Activated CD4-positive, alpha-beta T cell treated with anti-CD3 and anti-CD28 coated beads for 36 hours (primary cell): ENCODE measurements at places on chromosomes 6 and 20. TPM values are rescaled to one million over a fixed set of nuclear protein-coding genes. Genes with fewer than 3 reads are reported as not detected.

Gene RNF182
- not detected for total RNA-seq

DNA sequence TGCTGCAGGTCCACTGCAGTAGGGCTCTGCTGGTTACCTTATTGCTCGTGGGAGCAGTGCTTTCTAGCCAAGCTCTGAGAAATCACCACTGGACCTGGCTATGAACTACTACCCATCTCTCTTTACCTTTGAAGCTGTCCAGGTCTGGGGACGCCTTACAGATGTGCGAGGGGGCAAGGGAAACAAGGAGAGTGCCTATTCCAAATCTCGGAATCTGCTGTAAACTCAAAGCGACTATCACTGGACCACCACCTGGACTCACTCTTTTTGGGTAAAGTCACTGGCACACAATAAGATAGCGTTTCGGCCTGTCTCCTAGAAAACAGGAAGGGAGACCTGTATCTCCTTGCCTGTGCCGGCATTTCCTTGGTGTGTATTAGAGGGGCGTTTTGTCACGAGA, 5.3 kb downstream of the NRN1 start:
- peaks cover 11% of the 10 kb centered on the region for H3K36me3 ChIP-seq
- no peak overlapping the region for H3K4me3 ChIP-seq
- H3K27me3 ChIP-seq, result peaks cover 80% of the 10 kb centered on the region
- no peak for DNase-seq
- H3K27ac ChIP-seq, result no peak overlapping the region

Gene DTNBP1
- total RNA-seq, result 23.4 TPM

Gene PRPH2
- total RNA-seq, result not detected

DNA sequence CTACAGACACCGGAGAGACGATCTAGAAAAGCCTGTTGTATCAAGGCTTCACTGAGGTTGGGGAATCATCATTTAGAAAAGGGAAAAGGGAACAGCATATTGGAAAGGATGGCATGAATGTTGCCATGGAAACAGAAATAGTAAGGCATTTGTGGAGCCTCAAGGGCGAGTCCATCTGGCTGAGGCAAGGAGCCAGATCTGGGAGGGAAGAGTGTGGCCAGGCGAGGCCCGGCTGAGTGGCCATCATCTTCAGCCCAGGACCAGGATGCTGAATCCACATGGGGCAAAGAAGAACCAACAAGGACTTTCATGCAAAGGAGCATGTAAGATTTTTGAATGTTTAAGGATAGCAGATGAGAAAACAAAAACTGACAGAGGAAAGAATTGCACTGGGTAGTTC, 85.8 kb downstream of the MAP3K5 start:
- peaks cover 4% of the 10 kb centered on the region for H3K4me1 ChIP-seq
- no peak for DNase-seq
- H3K27ac ChIP-seq, result no peak overlapping the region
- H3K4me3 ChIP-seq, result no peak overlapping the region
- peaks cover 4% of the 10 kb centered on the region for H3K36me3 ChIP-seq

Gene PHACTR1
- not detected for total RNA-seq

DNA sequence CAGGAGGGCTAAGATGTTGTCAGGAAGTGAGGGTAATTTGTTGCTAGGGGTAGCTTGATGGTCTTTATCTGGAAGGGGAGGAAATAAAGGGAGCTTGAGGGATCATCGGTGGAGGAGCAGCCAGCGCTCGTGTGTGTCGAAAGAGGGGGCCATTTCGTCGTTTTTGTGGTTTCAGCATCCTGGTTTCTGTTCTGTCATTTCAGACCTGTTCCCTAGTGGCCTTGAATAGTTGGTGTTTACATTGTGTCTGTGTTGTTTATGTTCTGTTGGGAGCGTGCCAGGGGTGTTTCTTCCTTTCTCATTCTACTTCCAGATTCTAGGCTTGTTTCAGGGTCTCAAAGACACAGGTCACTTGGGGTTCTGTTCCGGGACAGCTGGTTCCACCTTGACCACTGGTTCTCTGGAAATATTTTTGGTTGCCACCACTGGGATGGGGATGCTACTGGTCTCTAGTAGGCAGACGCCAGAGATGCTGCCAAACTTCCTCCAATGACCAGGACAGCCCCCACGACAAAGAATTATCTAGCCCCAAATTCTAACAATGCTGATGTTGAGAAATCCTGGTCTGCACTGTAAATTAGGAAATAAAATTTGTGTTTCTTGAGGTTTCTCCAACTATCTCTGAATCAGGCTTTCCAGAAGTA, 113.9 kb upstream of the NAA20 start:
- H3K4me1 ChIP-seq, result peaks cover 3% of the 10 kb centered on the region
- no peaks in the 10 kb centered on the region for H3K36me3 ChIP-seq
- H3K27ac ChIP-seq, result no peak overlapping the region
- DNase-seq, result peak; percentile 10
- peaks cover 10% of the 10 kb centered on the region for H3K27me3 ChIP-seq
- H3K4me3 ChIP-seq, result no peak overlapping the region

Gene TTLL9
- not detected for total RNA-seq

- H3K36me3 ChIP-seq, result no peaks in the 10 kb centered on the region
- no peak overlapping the region for H3K4me3 ChIP-seq
- H3K27ac ChIP-seq, result no peak overlapping the region
- H3K27me3 ChIP-seq, result no peaks in the 10 kb centered on the region
- H3K4me1 ChIP-seq, result peaks cover 40% of the 10 kb centered on the region
- no peak for DNase-seq
Observed at GRCh38 chr6:111478749-111479148, 4.3 kb downstream of the REV3L start.

GRCh38 chr20:62624719-62625453, 17.4 kb upstream of the SLCO4A1 start:
- DNase-seq, result no peak
- no peak overlapping the region for H3K4me3 ChIP-seq
- no peaks in the 10 kb centered on the region for H3K27me3 ChIP-seq
- H3K27ac ChIP-seq, result no peak overlapping the region

DNA sequence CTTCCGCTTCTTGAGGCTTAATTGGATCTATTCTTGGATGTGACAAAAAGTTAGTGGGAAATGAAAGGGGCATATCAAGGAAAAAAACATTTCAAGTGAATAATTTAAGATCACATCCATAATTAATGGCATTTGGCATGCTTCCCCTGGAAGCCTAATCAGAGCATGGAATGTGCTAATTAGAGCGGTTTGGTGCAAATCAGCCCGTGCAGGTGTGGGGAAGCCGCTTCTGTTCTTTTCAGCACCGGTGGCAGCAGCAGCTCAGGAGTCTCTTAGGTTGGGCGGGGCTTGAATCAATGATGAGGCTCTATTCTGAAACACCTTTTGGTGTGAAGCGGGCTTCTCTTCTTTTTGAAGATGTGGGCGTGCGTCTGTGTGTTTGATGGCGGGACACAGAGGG, 301.2 kb downstream of the LRFN2 start:
- H3K27ac ChIP-seq, result no peak overlapping the region
- no peak overlapping the region for H3K4me3 ChIP-seq
- no peak for DNase-seq

Gene HLA-DMB
- 2.3 TPM for total RNA-seq

- peak overlapping the region; percentile 96 for H3K27ac ChIP-seq
- H3K27me3 ChIP-seq, result no peaks in the 10 kb centered on the region
- H3K4me3 ChIP-seq, result peak overlapping the region; percentile 39
- H3K36me3 ChIP-seq, result peaks cover 16% of the 10 kb centered on the region
Observed at GRCh38 chr6:30810813-30811339, 66.5 kb upstream of the IER3 start.

Gene UNC93A
- total RNA-seq, result not detected

GRCh38 chr20:57647006-57647932, 27.0 kb upstream of the ZBP1 start:
- H3K4me3 ChIP-seq, result no peak overlapping the region
- no peaks in the 10 kb centered on the region for H3K27me3 ChIP-seq
- no peak for DNase-seq
- H3K27ac ChIP-seq, result no peak overlapping the region
- no peaks in the 10 kb centered on the region for H3K4me1 ChIP-seq

Gene FOXS1
- total RNA-seq, result not detected

Gene FAM217A
- total RNA-seq, result not detected

DNA sequence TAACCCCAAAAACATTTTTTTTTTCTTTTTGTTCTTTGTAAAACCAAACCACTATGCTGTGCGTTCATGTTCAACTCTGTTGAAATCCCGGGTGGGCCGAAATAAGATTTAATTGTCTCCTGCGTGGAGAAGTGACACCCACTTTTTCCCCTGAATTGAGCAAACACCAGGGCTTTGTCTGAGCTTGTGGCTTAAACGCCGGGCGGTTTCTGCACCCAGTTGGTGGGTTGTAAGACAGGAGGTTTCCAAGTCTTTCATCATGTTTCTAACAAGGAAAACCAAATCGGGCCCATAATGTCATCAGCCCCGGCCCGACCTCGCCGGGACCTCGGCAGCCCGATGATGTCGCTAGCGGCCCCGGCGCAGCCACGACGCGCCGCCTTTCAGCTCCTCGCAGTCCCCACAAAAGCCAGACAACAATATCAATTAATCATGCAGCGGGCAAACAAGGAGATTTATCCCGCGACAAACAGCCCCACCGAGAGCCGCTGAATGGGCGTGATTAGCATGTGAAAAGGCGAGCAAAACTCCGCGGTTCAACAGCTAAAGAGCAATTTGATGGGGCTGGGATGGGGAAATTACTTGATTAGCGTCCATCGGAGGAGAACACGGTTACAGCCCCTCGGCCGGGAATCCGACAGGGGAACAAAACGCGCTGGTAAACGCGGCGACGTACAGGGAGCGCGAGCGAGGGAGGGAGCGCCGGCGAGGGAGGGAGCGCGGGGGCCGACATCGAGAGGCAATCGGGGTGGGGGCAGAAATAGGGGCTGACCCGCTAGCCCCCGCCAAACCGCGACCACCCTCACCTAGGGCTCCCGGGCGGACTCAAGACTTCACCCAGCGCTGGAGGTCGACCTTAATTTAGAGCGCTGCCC, 5.3 kb downstream of the LINC00237 start:
- peak; percentile 63 for DNase-seq
- H3K27me3 ChIP-seq, result peaks cover 67% of the 10 kb centered on the region
- H3K4me3 ChIP-seq, result peak overlapping the region; percentile 78
- H3K4me1 ChIP-seq, result peaks cover 34% of the 10 kb centered on the region

GRCh38 chr6:108883172-108883571, 35.0 kb downstream of the ARMC2 start:
- H3K36me3 ChIP-seq, result peaks cover 51% of the 10 kb centered on the region
- H3K4me1 ChIP-seq, result peaks cover 34% of the 10 kb centered on the region
- no peak for DNase-seq
- peak overlapping the region; percentile 60 for H3K27ac ChIP-seq

- no peaks in the 10 kb centered on the region for H3K36me3 ChIP-seq
- H3K4me3 ChIP-seq, result no peak overlapping the region
- peaks cover 2% of the 10 kb centered on the region for H3K4me1 ChIP-seq
Observed at GRCh38 chr6:53568776-53569616, 24.1 kb upstream of the GCLC start.

DNA sequence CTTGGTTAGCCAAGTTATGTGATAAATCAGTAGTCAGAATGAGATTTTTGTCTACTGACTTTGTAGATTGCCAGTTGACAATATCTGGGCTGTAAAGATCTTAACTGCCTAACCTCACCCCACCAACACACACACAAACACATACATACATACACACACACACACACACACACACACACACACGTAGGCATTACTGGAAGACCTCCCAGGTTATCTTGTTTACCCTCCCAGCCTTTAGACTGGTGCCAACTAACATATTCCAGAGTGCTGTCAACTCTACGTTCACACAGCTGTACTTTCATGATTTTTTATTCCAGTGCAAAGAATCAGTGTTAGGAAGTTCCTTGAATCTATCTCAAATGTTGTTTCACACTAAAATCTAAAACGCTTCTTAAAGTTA, 38.9 kb downstream of the BMP5 start:
- no peak overlapping the region for H3K4me3 ChIP-seq
- no peak for DNase-seq
- H3K4me1 ChIP-seq, result no peaks in the 10 kb centered on the region
- no peaks in the 10 kb centered on the region for H3K36me3 ChIP-seq

Gene LST1
- total RNA-seq, result 9.1 TPM
